ENCODE measurements at places on chromosomes 1 and 21.

GRCh38 chr1:172321451-172321850 is 99.0 kb upstream of the C1orf105 start:
- DNase-seq, result peak; percentile 70

GRCh38 chr1:1397839-1398523 is 1.2 kb downstream of the CCNL2 start:
- DNase-seq, result peak; percentile 54

DNA sequence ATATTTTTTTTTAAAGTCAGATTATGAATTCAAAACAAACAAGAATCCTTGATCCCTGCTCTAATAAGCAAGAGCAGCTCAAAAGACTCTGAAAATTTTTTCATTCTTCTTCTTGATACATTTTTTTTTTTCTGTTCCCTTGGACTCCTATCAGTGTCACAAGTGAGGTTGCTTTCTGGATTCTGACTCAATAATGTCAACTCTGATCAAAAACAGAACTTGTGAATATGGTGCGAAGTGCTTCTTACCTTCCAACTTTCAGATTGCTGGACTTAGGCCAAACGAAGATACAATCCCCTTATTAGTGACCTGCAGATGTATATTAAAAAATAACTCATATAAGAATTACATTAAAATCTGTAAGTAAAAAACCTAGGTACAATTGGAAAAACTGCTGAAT is 136.1 kb downstream of the GPATCH2 start:
- no peak for DNase-seq

DNA sequence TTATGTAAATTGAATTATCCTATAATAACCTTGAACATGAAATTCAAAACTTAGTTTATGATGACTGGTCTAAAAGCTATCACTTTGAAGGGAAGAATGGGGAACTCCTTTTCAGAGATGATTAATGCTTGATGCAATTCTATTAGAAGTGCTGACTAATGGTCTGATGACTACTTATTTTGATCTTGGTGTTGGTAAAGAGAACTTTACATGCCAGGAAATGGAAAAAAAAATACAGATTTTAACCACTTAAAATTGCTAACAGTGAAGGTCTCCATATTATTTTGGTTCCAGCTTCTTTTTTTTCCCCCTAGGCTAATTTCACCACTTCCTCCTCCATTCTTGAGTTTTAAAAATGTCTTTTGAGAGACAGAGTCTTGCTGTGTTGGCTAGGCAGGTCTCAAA is 22.9 kb downstream of the S1PR1 start:
- peak; percentile 51 for DNase-seq

GRCh38 chr21:37496972-37497371 is 130.4 kb downstream of the DYRK1A start:
- DNase-seq, result peak; percentile 14

GRCh38 chr1:228794173-228794572 is 58.9 kb downstream of the RHOU start:
- DNase-seq, result no peak

DNA sequence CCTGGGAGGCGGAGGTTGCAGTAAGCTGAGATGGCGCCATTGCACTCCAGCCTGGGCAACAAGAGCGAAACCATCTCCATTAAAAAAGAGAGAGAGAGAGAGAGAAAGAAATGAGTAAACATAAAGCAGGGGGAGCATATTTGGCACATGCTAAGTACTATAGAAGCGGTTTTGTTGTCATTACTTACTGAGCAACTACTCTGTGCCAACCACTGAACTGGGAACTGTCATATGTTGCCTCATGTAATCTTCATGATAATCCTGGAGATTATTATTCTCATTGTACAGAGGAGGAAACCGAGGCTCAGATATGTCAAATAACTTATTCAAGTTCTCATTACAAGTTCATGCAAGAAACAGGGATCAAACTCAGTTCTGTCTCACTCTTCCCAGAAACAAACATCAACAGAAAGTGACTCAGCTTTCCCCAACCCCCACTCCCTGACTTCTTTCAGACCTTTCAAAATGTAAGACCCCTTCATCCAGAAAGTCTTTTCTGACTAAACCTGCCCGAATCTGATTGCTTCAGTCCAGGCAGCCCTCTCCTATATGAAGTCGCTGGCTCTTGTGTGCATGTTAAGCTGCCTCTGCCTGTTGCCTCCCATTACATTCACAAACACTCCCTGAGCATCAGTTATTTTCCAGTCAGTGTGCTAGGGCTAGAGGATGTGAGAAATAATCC is 23.5 kb downstream of the LAMB3 start:
- DNase-seq, result peak; percentile 3

DNA sequence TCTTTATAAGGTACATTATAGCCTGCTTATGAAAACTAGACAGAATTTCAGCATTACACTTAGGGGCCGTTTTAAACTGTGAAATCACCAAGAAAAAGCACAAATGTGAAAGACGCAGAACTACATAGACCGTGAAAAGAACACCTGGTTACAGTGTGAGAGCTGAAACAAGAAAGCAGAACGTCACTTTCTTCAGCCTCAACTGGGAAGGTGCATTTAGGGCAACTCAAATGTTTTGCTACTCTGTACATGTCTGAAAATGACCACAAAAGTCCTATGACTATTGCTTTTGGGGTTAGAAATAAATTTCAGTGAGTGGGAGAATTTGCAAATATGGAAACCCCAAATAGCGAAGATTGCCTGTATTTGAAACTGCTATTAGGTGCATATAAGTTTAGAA is 268.7 kb downstream of the OLFM3 start:
- no peak for DNase-seq

- no peak for DNase-seq
These were observed 325.8 kb downstream of the AJAP1 start for GRCh38 chr1:4980211-4980610.
